Left cardiac atrium (tissue), 4 donors: ENCODE measurements at places on chromosomes 4 and X. TPM values are rescaled to one million over a fixed set of nuclear protein-coding genes. Genes with fewer than 3 reads are reported as not detected.

The MMRN1 gene
- 12.5 TPM for total RNA-seq

The VSIG1 gene
- not detected for total RNA-seq

The TEX13C gene
- not detected for total RNA-seq

The L1CAM gene
- total RNA-seq, result 4.3 TPM

The GSX2 gene
- total RNA-seq, result not detected

The COX7B2 gene
- total RNA-seq, result not detected

The TMEM35A gene
- not detected for total RNA-seq

The ERAS gene
- total RNA-seq, result not detected

The XAGE1A gene
- not detected for total RNA-seq

The PASD1 gene
- total RNA-seq, result not detected

The PRSS12 gene
- 0.50 TPM for total RNA-seq

The CLIC2 gene
- total RNA-seq, result 14.6 TPM
